ENCODE measurements at places on chromosomes 16 and 17.

- no peak overlapping the region for H3K27ac ChIP-seq
- H3K27me3 ChIP-seq, result no peaks in the 10 kb centered on the region
- no peak overlapping the region for H3K4me3 ChIP-seq
- DNase-seq, result no peak
- H3K4me1 ChIP-seq, result peaks cover 4% of the 10 kb centered on the region
- H3K36me3 ChIP-seq, result no peaks in the 10 kb centered on the region
These were observed 2.9 kb downstream of the CDIP1 start for GRCh38 chr16:4535627-4536108.

DNA sequence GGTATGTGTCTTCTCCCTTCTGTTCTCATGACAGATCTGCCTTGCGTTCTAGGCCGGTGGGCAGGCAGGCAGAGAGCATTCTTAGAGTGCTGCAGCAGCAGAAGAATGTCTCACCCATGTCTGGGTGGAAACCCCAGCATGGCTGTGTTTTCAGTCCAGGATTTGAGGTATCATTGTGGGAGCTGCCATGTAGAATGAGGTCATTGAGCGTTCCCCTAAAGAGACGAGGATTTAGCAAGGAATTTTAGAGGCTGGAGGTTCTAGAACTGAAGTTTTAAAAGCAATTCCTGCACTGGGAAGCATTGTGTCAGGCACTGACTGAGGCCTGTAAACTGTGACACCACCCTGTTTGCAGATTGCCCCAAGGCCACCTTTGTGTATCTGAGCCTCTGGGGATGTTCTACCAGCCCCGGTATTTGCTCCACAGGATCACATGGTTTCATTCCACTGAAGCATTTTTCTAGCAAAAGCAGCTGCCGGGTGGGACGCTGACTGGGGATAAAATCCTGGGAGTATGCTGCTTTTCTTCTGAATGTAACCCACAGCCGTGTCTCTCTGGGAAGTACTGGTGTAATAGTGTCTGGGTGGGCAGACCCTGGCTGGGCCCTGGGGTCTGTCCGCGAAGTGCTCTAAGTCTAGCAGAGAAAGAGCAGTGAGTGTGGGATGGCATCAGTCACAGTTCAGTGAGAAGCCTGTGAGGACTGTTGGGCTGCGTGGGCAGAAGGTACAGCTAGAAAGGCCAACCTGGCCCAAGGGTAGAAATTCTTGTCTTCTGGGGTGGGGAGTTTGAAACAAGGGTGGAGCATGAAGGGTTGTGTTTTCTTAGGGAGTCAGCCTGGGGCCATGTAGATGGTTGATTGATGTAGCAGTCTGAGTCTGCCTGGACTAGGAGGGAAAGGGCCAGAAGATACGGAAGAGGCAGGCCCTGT lies 30.2 kb downstream of the PLCD3 start:
- no peaks in the 10 kb centered on the region for H3K36me3 ChIP-seq
- peaks cover 10% of the 10 kb centered on the region for H3K4me1 ChIP-seq
- H3K4me3 ChIP-seq, result no peak overlapping the region
- no peaks in the 10 kb centered on the region for H3K27me3 ChIP-seq
- H3K27ac ChIP-seq, result no peak overlapping the region

- no peak overlapping the region for H3K4me3 ChIP-seq
- H3K27me3 ChIP-seq, result no peaks in the 10 kb centered on the region
- H3K36me3 ChIP-seq, result no peaks in the 10 kb centered on the region
- no peak for DNase-seq
- peaks cover 20% of the 10 kb centered on the region for H3K4me1 ChIP-seq
These were observed 29.9 kb upstream of the PRM1 start for GRCh38 chr16:11310997-11311561.

DNA sequence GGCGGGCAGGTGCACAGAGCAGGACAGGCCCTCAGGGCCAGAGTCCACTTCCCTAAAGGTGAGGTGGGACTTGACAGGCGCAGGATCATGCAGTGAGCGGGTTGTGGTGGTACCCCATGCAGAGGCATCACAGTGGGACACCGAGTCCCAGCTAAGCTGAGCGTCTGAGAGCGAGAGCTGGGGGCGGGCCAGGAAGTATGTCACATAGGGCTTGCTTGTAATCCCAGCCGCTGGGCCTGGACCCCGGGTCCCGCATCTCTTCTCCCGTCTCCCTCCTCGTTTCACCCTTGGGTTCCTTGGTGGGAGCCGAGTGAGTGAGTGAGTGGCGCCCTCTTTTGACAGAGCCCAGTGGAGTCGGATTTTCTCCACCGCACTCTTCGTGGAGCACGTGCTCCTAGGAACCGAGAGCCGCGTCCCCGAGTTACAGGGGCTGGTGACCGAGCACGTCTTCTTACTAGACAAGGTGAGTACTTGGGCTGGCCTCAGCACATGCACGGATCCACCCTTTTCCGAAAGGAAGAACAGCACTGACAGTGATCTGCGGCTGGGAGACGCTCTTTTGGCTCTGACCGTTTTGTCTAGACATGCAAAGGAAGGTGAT lies 50.8 kb upstream of the ENDOV start:
- no peaks in the 10 kb centered on the region for H3K27me3 ChIP-seq
- DNase-seq, result peak; percentile 46
- no peak overlapping the region for H3K4me3 ChIP-seq
- H3K36me3 ChIP-seq, result no peaks in the 10 kb centered on the region
- peaks cover 12% of the 10 kb centered on the region for H3K4me1 ChIP-seq

GRCh38 chr17:77909236-77909635 lies 49.3 kb upstream of the TNRC6C start:
- H3K4me3 ChIP-seq, result no peak overlapping the region
- H3K4me1 ChIP-seq, result no peaks in the 10 kb centered on the region
- no peaks in the 10 kb centered on the region for H3K36me3 ChIP-seq
- H3K27me3 ChIP-seq, result no peaks in the 10 kb centered on the region
- DNase-seq, result peak; percentile 72
- H3K27ac ChIP-seq, result no peak overlapping the region

- H3K27ac ChIP-seq, result no peak overlapping the region
- H3K27me3 ChIP-seq, result no peaks in the 10 kb centered on the region
- H3K4me3 ChIP-seq, result no peak overlapping the region
- H3K4me1 ChIP-seq, result no peaks in the 10 kb centered on the region
- peak; percentile 14 for DNase-seq
These were observed 99.2 kb upstream of the ZNF750 start for GRCh38 chr17:82938873-82939620.

DNA sequence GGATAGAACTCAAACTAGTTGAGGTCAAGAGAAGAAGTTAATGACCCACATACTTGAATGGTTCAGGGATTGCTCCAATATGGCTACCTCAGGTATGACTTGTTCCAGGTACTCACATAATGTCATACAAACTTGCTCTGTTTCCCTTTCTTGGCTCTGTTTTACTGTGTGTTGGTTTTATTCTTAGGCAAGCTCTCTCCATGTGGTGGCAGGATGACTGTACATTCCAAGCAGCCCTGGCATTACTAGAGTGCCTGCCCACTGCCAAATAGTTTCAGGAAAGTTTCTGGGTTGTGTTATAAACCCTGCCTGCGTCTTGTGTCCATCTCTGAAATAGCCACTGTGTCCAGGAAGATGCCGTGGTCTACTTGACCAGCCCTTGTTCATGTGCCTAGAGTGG lies 476.8 kb downstream of the SHISA9 start:
- no peak overlapping the region for H3K4me3 ChIP-seq
- no peak for DNase-seq
- no peaks in the 10 kb centered on the region for H3K27me3 ChIP-seq
- H3K36me3 ChIP-seq, result no peaks in the 10 kb centered on the region
- no peaks in the 10 kb centered on the region for H3K4me1 ChIP-seq
- no peak overlapping the region for H3K27ac ChIP-seq

GRCh38 chr16:3830625-3831254 lies 49.8 kb downstream of the CREBBP start:
- H3K36me3 ChIP-seq, result no peaks in the 10 kb centered on the region
- H3K4me3 ChIP-seq, result no peak overlapping the region
- DNase-seq, result no peak
- H3K4me1 ChIP-seq, result peaks cover 4% of the 10 kb centered on the region

- no peaks in the 10 kb centered on the region for H3K27me3 ChIP-seq
- peak; percentile 74 for DNase-seq
- H3K4me1 ChIP-seq, result peaks cover 14% of the 10 kb centered on the region
These were observed 763 bp upstream of the ACTG1 start for GRCh38 chr17:81513372-81513752.

- no peak overlapping the region for H3K27ac ChIP-seq
- no peaks in the 10 kb centered on the region for H3K36me3 ChIP-seq
- peaks cover 2% of the 10 kb centered on the region for H3K4me1 ChIP-seq
- DNase-seq, result no peak
- H3K27me3 ChIP-seq, result no peaks in the 10 kb centered on the region
These were observed 53.8 kb downstream of the PRMT7 start for GRCh38 chr16:68364561-68364998.

GRCh38 chr17:19537111-19537510 lies 3.5 kb downstream of the SLC47A1 start:
- H3K36me3 ChIP-seq, result no peaks in the 10 kb centered on the region
- no peaks in the 10 kb centered on the region for H3K27me3 ChIP-seq
- no peak overlapping the region for H3K4me3 ChIP-seq

- no peaks in the 10 kb centered on the region for H3K36me3 ChIP-seq
- H3K4me1 ChIP-seq, result peaks cover 5% of the 10 kb centered on the region
- peak overlapping the region; percentile 87 for H3K4me3 ChIP-seq
- DNase-seq, result no peak
- H3K27ac ChIP-seq, result no peak overlapping the region
- no peaks in the 10 kb centered on the region for H3K27me3 ChIP-seq
These were observed 1.3 kb downstream of the CDR2 start for GRCh38 chr16:22372882-22373661.

GRCh38 chr17:48244814-48245213 lies 137.2 kb downstream of the SNX11 start:
- no peaks in the 10 kb centered on the region for H3K27me3 ChIP-seq
- H3K4me3 ChIP-seq, result no peak overlapping the region
- peaks cover 1% of the 10 kb centered on the region for H3K4me1 ChIP-seq
- no peak for DNase-seq
- H3K27ac ChIP-seq, result no peak overlapping the region
- H3K36me3 ChIP-seq, result no peaks in the 10 kb centered on the region

GRCh38 chr16:66242672-66243071 lies 123.8 kb upstream of the CDH5 start:
- H3K4me3 ChIP-seq, result no peak overlapping the region
- H3K27me3 ChIP-seq, result no peaks in the 10 kb centered on the region
- H3K4me1 ChIP-seq, result peaks cover 3% of the 10 kb centered on the region

DNA sequence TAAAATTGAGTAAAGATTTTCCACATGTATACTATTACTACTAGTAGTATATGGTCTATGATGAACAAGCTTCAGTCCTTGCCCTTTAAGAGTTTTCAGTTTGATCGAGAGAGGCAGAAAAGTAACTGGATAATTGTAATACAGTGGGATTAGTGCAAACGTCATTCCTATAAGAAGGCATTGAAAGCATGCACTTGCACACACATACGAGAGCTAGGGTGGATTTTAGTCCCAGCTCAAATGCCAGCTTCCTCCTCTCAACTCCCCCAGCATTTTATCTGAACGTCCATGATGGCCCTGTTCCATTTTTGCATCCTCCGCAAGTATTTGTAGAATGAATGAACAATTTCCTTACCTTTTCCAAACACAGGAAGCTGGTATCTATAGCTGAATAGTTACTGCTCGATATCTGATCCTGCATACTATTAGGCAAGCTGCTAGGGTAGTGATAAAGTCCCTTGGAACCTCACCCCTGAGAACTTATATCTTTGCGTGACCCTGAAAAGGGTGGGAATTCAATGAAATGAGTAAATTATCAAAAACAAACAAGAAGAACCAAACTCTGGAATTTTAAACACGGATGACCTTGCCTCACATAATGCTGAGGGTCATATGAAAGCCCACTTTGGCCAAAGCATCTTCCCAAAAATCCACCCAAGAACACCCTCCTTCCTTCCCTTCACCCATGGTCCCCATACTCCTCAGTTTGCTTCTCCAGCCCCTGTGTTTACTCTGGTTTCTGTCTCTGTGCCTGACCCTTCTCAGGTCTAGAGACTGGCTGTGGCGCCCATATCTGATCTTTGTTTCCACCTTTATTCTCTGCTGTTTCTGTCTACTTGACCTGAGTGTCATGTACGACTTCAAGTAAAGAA lies 60.5 kb downstream of the TMEM100 start:
- H3K4me1 ChIP-seq, result no peaks in the 10 kb centered on the region
- no peaks in the 10 kb centered on the region for H3K36me3 ChIP-seq
- DNase-seq, result no peak
- no peak overlapping the region for H3K4me3 ChIP-seq
- H3K27me3 ChIP-seq, result no peaks in the 10 kb centered on the region

DNA sequence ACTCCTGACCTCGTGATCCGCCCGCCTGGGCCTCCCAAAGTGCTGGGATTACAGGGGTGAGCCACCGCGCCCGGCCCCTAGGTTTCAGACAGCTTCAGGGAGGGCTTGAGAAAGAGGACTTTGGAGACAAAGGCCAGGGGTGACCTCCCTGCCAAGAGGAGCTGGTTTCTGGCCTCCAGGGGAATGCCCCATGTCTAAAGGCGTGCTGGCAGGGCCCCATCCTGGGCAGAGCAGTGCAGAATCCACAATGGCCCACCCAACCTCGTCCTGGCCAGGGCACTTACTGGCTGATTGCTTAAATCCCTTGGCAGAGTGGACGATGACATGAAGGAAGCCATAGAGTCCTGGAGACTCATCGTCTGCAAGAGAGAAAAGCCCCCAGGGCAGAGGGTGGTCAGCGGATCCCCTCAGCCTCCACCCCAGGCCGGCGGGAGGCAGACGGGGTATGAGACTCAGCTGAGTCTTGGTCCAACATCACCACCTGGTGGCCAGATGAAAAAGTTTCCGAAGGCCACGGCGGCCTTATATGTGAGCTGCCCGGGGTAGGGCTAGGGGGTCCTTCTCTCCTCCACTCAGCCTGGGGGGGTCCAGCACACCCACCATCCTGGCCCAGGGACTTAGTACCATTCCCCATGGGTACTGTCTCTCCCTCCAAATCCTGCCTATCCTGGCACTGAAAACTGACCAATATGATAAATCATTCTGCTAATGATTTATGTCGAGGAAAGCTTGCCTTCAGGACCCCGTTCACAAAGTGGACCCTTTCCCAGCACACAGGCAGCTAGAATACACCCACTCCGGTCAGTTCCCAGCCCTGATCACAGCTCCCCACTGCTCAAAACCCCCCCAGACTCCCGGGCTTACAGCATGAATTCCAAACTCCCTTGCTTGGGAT lies 59.1 kb downstream of the TIMM22 start:
- H3K36me3 ChIP-seq, result no peaks in the 10 kb centered on the region
- H3K4me3 ChIP-seq, result no peak overlapping the region
- H3K27ac ChIP-seq, result peak overlapping the region; percentile 3
- H3K27me3 ChIP-seq, result no peaks in the 10 kb centered on the region
- peak; percentile 57 for DNase-seq

DNA sequence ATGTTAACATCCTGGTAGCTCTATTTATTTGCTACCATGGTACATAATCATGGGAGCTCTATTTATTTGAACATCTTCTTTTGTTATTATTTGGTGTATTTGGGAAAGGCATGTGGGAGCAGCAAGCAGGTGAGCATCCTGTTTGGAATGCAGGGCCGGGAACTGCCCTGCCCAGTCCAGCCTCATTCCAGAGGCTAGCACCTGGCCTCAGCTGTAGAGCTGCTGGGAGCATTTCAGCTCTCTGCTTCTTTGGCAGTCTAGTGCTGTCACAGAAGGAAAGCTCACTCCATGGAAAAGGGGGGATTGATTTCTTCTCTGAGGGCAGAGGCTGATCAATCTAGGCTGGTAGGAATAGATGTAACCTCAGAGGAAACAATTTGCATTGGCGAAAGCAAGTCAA lies 112.5 kb downstream of the WWOX start:
- H3K4me1 ChIP-seq, result no peaks in the 10 kb centered on the region
- H3K27ac ChIP-seq, result no peak overlapping the region
- DNase-seq, result no peak
- H3K4me3 ChIP-seq, result no peak overlapping the region

GRCh38 chr17:57016071-57016763 lies 38.3 kb downstream of the SCPEP1 start:
- no peaks in the 10 kb centered on the region for H3K4me1 ChIP-seq
- no peak overlapping the region for H3K27ac ChIP-seq
- no peaks in the 10 kb centered on the region for H3K27me3 ChIP-seq
- H3K36me3 ChIP-seq, result no peaks in the 10 kb centered on the region
- no peak for DNase-seq
